ENCODE measurements at places on chromosomes 16 and 17.

GRCh38 chr16:84054271-84054670, 11.7 kb upstream of the SLC38A8 start:
- no peak for DNase-seq

DNA sequence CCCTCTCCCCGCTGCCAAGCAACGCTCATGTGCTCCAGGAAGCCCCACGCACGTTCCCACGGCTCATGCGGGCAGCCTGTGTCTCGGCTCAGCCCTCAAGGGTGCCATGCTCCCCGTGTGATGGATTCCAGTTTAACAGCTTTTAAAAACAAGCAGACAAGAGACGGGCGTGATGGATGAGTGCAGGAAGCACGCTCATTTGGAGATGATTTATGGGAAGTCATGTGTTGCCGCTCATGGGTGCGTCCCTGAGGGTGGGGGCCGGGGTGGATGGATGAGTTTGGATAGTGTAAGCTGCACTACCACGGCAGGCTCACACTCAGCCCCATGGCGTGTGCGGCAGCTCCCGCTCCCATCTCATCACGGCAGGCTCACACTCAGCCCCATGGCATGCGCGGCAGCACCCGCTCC, 132.8 kb downstream of the RBFOX3 start:
- DNase-seq: no peak

GRCh38 chr17:38613981-38614779, 8.4 kb upstream of the SRCIN1 start:
- DNase-seq: no peak

DNA sequence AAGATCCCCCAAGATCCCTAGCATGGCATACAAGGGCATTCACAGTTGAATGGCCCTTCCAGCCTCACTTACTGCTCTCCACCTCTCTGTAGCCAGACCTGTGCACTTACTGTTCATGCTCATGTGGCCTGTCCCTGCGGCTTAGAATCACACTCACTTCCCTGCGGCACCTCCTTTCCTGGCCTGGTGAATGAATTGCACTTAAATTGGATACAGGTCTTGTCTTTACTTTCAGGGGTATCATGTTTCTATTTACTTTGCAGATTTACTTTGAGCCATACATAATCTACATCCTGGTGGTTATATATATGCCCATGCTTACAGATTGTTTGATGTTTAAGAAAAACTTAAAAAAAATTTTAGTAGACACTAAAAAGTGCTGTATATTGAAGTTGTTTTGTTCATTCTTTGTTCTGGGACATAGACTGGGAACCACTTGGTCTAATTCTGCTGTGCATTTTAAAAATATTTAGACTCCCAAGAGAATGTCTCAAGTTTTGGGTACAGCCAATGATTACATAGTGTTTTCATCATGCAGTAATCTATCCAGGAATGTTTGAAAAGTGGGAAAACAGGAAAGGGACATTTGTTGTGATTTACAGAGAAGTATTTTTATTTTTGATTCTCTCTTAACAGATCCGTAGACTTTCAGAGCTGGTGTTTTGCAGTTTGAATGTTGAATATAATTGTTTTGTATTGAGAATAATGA, 63.9 kb downstream of the NUP88 start:
- no peak for DNase-seq

DNA sequence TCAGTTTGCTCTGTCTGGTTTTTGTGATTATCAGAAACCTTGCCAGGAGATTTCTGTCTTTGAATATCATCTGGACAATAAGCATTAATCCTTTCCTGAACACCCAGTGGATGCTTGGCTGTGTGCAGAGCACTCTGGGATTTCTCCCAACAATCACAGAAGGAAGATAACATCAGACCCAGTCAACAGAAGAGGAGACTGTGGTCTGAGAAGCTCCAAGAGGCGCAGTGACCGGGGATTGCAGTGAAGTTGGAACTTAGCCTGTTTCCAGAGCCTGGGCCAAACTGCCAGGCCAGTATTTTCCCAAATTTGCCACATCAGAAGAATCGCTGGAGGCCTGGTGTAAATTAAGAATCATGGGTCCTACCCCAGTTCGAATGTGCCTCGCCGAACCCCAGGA, 264.7 kb downstream of the C16orf95 start:
- no peak for DNase-seq
